Activated naive CD4-positive, alpha-beta T cell treated with anti-CD3 and anti-CD28 coated beads for 36 hours (primary cell): ENCODE measurements at places on chromosomes 12 and 14. TPM values are rescaled to one million over a fixed set of nuclear protein-coding genes. Genes with fewer than 3 reads are reported as not detected.

KRT76 gene
- total RNA-seq: not detected

MANSC1 gene
- total RNA-seq: 3.5 TPM

C14orf132 gene
- total RNA-seq: 4.9 TPM

SPIC gene
- total RNA-seq: not detected

HOXC4 gene
- not detected for total RNA-seq

MDGA2 gene
- total RNA-seq: not detected

SERPINA6 gene
- total RNA-seq: not detected

NCKAP5L gene
- 2.8 TPM for total RNA-seq

GDF3 gene
- not detected for total RNA-seq

FSCB gene
- not detected for total RNA-seq

MYH6 gene
- not detected for total RNA-seq

LRCOL1 gene
- total RNA-seq: not detected

TMEM229B gene
- total RNA-seq: 0.49 TPM

DAO gene
- total RNA-seq: not detected

CRIP1 gene
- 67.3 TPM for total RNA-seq

CMKLR1 gene
- total RNA-seq: not detected

SERPINA12 gene
- total RNA-seq: not detected

VEZT gene
- 41.3 TPM for total RNA-seq

GRCh38 chr14:32129124-32129523 lies 52.0 kb downstream of the ARHGAP5 start:
- H3K4me1 ChIP-seq: peaks cover 7% of the 10 kb centered on the region
- no peak overlapping the region for H3K4me3 ChIP-seq
- no peak for DNase-seq
- H3K27ac ChIP-seq: no peak overlapping the region
- peaks cover 59% of the 10 kb centered on the region for H3K36me3 ChIP-seq

DNA sequence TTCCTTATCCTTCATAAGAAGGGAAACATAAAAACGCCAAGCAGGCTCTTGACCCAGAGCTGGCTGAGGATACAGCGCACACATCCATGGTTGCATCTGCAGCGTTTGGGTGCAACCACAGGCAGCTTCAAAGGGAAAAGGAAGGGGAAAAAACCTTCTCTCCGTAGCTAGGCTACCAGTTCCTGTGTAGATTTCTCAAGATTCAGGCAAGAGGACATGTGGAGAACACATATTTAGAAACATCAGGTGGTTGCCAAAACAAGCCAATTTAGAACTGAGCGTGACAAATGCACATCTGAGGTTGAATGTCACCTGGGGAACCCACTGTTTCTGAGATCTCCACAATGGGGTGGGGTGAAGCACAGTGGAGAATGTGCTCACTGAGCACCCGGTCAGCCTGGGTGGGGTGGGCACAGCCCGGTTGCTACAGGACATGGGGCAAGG lies 78.3 kb upstream of the BDKRB2 start:
- peak overlapping the region; percentile 44 for H3K4me3 ChIP-seq
- no peaks in the 10 kb centered on the region for H3K27me3 ChIP-seq
- H3K4me1 ChIP-seq: peaks cover 41% of the 10 kb centered on the region

DNA sequence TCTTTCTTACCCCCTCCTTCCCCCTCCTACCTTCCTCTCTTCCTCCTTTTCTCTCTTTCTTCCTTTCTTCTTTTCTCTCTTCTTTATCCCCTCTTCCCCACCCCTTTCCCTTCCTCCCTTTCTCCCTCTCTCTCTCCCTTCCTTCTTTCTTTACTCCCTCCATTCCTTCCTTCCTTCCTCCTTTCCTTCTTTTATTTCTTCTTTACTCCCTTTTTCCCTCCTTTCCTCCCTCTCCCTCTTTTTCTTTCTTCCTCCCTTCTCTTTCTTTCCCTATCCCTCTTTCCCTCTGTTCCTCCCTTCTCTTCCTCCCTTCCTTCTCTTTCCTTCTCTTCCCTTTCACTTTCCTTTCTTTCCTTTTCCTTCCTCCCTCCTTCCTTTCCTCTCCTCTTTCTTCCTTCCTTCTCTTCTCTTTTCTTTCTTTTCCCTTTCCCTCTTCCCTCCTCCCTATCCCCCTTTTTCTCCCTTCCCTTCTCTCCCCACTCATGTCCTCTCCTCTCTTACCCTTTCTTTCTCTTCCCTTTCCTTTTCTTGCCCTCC lies 302.3 kb upstream of the TBX3 start:
- peaks cover 3% of the 10 kb centered on the region for H3K27me3 ChIP-seq
- no peak overlapping the region for H3K27ac ChIP-seq
- no peak overlapping the region for H3K4me3 ChIP-seq
- H3K36me3 ChIP-seq: no peaks in the 10 kb centered on the region
- no peaks in the 10 kb centered on the region for H3K4me1 ChIP-seq
- no peak for DNase-seq

DNA sequence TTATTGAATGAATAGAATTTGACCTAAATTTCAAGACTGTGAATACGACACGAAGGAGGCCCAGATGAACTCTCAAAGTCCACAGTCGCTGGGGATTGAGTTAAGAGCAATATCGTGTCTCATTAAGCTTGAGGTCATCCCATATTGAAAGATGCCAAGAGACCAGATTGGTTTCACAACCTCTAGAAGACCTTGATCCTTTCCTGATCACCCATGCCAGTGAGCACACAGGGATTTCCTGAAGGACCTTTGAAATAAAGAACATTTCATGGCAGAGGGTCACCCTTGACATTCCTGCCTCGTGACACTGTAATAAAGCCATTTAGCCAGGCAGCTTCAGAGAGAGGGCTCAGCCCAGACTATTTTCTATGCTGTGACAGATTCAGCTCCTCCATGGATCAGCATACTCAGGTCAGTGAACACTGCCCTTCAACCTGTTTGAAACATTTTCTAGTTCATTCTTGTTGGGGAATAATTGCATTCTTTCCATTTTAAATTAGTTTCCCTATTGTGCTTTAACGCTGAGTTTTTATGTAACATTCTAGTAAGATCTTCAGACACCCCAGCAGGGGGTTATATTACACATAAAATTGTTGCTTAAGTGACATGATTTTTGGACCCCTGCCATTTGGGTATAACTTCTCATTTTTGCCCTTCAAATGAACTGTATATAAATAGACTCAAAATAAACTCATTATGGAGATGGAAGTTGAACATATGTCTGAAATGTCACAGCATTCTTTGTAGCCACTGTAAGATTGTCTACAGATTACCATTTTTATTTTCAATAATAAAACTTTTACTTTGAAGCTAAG lies 213.2 kb downstream of the C12orf50 start:
- H3K4me1 ChIP-seq: no peaks in the 10 kb centered on the region
- no peak overlapping the region for H3K27ac ChIP-seq
- no peaks in the 10 kb centered on the region for H3K36me3 ChIP-seq

GRCh38 chr12:12938541-12938940 lies 13.4 kb downstream of the GPRC5D start:
- H3K27ac ChIP-seq: no peak overlapping the region
- no peaks in the 10 kb centered on the region for H3K4me1 ChIP-seq
- DNase-seq: no peak
- H3K4me3 ChIP-seq: no peak overlapping the region
- H3K36me3 ChIP-seq: no peaks in the 10 kb centered on the region
- no peaks in the 10 kb centered on the region for H3K27me3 ChIP-seq

GRCh38 chr14:63562405-63562804 lies 19.2 kb upstream of the PPP2R5E start:
- H3K27me3 ChIP-seq: no peaks in the 10 kb centered on the region
- no peaks in the 10 kb centered on the region for H3K36me3 ChIP-seq
- H3K27ac ChIP-seq: no peak overlapping the region
- DNase-seq: no peak
- H3K4me1 ChIP-seq: no peaks in the 10 kb centered on the region

- H3K4me1 ChIP-seq: no peaks in the 10 kb centered on the region
- DNase-seq: no peak
- no peak overlapping the region for H3K4me3 ChIP-seq
- no peaks in the 10 kb centered on the region for H3K27me3 ChIP-seq
- no peaks in the 10 kb centered on the region for H3K36me3 ChIP-seq
Measured at GRCh38 chr12:24069532-24070395, 120.3 kb upstream of the SOX5 start.

GRCh38 chr14:28375295-28375694 lies 391.3 kb upstream of the FOXG1 start:
- no peaks in the 10 kb centered on the region for H3K4me1 ChIP-seq
- no peak for DNase-seq
- no peak overlapping the region for H3K27ac ChIP-seq
- H3K27me3 ChIP-seq: no peaks in the 10 kb centered on the region
- H3K4me3 ChIP-seq: no peak overlapping the region
- H3K36me3 ChIP-seq: no peaks in the 10 kb centered on the region

GRCh38 chr12:41174602-41175001 lies 13.5 kb upstream of the PDZRN4 start:
- H3K27ac ChIP-seq: no peak overlapping the region
- no peaks in the 10 kb centered on the region for H3K4me1 ChIP-seq
- no peak overlapping the region for H3K4me3 ChIP-seq
- peaks cover 4% of the 10 kb centered on the region for H3K27me3 ChIP-seq

DNA sequence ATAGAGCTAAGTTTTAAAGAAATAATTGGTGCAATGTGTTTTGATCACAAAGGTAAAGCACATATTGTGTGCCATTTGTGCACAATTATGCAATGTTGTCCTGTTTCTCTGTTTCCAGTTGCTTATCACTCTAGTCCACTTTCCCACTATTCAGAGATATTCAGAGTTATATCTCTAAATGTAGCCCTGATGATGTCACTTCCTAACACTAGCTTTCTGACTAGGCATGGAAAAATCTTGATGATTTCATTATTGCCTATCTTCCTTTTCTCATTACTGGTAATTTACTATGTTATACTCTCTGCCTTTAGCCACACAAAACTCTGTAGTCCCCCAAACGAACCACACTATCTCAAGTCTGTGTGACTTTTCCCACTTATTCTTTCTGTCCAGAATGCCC lies 221.2 kb downstream of the TRHDE start:
- H3K4me1 ChIP-seq: no peaks in the 10 kb centered on the region
- no peak for DNase-seq
- no peak overlapping the region for H3K27ac ChIP-seq
- no peaks in the 10 kb centered on the region for H3K27me3 ChIP-seq
- no peaks in the 10 kb centered on the region for H3K36me3 ChIP-seq

DNA sequence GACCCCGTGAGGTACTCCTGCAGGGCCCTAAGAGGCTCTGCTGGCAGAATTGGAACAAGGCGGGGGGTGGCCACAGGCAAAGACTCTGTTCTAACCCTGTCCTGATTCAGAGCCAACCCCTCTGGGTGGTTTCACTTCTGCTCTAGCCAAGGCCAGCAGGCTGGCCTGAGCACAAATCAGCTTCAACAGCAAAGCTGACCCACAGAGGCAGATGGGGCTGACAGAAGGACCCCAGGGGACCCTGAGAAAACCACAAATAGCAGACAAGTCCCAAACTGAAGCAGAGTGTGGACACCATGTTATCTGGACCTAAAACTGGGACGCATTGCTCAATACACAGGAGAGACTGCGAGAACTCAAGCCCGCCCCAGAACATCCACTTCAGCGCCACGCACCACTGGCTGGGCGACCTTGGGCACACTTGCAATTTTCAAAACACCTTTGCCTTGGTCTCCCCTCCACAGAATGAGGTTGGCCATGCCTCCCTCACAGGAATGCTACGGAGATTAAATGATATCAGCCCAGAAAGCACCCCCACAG lies 76.4 kb upstream of the DICER1 start:
- H3K36me3 ChIP-seq: no peaks in the 10 kb centered on the region
- H3K4me1 ChIP-seq: no peaks in the 10 kb centered on the region
- H3K27me3 ChIP-seq: no peaks in the 10 kb centered on the region
- DNase-seq: no peak

DNA sequence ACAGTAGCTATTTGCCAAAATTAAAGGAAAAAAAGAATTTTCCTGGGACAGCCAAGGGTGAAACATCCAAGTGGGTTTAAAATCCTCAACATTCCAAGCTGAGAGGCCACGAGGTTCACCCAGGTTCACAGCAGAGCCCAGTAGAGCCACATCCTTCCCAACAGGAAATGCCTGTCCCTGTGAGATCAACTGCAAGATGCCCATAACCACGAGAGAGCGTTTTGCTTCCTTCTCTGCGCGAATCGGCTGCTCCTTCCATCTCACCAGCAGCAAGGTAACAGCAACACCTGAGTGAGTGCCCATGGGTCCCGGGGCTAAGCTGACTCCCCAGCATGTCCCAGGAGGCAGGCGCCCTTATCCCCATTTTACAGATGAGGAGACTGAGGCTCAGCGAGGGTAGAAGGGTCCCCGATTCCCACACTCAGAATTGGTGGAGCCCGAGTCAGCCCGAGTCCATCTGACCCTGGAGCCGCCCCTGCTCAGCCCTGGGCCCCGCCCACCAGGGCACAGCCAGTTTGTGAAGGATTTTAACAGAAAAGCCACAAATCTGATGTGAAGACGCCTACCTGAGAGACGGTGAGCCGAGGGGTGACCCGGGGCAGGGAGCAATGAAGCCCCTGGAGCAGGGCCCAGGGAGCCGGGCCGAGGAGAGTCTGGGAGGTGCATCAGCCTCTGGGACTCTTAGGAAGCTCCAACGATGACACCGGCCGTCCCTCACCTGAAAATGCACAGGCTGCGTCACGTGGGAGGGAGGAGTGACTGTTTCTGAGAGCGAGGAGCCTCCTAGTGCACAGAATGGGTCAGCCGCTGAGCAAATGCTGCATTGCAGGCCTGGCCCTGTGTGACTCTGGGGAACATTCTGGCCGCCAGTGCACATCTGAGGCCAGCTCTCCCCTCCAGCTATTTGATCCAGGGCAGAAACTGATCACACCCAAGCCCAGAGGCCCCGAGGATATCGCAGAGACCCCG lies 236.9 kb upstream of the SFSWAP start:
- H3K4me1 ChIP-seq: peaks cover 3% of the 10 kb centered on the region
- no peak overlapping the region for H3K27ac ChIP-seq
- H3K36me3 ChIP-seq: no peaks in the 10 kb centered on the region
- H3K4me3 ChIP-seq: peak overlapping the region; percentile 18

DNA sequence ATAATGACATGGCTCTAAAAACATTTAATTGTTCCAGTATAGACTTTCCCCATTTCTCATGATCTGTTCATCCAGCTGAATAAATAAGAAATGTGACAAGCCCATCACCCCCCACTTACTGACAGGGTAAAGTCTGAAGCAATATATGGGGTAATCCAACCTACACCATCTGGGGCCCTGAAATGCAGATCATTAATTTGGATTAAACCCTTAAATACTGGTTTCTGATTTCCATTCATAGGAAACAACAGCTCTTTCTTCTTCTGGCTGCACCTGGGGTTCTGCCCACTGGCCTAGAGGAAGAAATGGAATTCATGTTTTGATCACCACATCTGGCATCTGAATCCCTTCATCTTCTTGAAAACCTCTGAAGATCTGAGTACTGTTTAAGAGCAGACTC lies 39.3 kb upstream of the ACSM4 start:
- H3K4me3 ChIP-seq: no peak overlapping the region
- no peaks in the 10 kb centered on the region for H3K36me3 ChIP-seq
- no peak for DNase-seq
- H3K4me1 ChIP-seq: no peaks in the 10 kb centered on the region
- no peaks in the 10 kb centered on the region for H3K27me3 ChIP-seq
